ENCODE measurements at places on chromosomes 6 and 20.

- DNase-seq: no peak
Observed at GRCh38 chr20:56588996-56589395, 40.1 kb upstream of the TFAP2C start.

- peak; percentile 83 for DNase-seq
Observed at GRCh38 chr6:53179961-53180651, 31.5 kb upstream of the GCM1 start.

- no peak for DNase-seq
Observed at GRCh38 chr6:96059586-96059985, 43.8 kb downstream of the FUT9 start.

DNA sequence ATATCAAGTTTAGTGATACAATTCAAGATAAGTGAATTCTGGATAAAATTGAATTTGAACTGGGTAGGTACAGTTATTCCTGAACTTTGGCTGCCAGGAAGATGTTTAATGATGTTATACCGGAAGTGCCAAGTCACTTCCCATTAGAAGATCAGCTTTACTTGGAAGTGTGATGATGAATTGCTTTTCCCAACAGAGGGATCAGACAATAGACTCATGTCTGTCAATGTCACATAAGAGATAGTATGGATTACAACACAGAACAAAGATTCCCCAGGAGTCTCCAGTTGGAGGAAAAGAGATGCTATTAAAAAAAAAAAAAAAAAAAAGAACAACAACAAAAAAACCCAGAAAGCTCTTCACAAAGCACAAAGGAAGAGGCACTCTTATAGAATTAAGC, 497.9 kb upstream of the EPHA7 start:
- no peak for DNase-seq

DNA sequence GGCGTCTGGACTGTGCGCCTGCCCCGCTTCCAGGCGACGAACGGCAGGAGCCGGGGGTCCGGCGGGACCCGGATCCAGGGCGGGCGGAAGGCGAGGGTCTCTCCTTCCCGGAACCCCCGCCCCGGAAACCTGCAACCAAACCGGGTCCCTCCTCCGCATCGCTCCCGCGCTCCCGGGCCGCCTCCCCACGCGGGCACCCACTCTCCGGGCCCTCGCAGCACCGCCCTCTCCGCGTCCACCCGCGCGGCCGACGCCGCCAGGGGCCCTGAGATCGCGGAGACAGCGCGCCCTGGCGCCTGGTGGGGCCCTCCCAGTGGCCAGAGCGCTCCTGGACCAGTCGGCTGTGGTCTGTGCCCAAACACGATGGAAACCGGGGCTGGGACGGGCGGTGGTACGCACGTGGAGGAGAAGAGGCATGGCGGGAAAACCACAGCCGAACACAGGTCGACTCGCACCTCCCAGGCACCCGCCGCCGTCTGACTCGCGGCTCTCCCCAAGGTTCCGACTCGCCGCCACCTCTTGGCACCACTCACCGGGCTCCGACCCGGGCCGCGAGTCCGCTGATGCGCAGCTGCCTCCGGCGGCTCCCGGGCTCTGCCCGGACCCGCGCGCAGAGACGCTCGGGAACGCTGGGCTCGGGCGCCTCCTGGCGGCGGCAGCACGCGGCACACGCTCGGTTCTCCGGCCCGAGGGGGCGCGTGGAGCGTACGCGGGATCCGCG, 7.9 kb downstream of the NKX2-2 start:
- DNase-seq: no peak

DNA sequence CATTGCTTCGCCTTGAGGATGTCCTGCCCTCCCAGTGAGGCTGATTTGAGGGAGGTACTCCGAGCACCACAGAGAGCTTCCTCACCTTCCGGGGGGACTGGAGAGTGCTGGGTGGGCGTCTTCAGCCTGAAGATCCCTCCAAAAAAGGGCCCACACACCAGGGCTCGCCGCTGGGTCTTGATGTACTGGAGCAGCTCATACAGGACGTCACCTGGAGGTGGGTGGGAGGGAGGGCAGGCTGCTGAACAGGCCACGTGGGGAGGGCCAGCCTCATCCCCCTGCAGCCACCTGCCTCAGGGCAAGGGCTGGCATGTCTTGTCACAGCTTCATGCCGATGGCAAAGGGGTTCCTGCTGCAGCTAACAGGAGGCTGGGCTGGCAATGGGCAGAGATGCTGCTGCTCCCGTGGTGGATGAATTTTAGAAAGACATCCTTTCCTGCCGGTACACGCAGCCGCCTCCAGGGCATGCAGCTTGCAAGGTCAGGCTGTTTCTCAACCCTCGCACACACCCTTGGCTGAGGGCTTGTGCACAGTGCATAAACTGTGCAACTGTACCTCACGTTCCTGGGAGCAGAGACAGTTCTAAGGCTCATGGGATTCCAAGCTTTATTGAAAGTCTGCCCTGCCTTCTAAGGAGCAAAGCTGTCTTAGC, 14.0 kb downstream of the ETV7 start:
- DNase-seq: no peak

DNA sequence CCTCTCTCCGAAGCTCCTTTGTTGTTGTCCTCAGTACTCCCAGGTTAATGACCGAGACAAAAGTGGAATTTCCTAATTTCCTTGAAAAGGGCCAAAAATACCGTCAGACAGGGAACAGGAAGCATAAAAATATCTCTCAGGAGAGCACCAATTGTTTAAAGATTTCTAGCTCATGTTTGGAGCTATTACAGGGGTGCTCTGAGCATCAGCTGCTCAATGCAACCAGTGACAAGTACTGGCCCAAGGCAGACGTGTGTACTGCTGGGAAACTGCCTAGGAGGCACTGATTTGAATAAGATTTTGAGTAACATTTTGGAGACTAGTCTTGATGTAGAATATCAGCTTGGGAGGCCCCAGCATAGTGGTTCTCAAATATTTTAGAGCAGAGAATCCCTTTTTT, 17.3 kb downstream of the LAMA4 start:
- no peak for DNase-seq

DNA sequence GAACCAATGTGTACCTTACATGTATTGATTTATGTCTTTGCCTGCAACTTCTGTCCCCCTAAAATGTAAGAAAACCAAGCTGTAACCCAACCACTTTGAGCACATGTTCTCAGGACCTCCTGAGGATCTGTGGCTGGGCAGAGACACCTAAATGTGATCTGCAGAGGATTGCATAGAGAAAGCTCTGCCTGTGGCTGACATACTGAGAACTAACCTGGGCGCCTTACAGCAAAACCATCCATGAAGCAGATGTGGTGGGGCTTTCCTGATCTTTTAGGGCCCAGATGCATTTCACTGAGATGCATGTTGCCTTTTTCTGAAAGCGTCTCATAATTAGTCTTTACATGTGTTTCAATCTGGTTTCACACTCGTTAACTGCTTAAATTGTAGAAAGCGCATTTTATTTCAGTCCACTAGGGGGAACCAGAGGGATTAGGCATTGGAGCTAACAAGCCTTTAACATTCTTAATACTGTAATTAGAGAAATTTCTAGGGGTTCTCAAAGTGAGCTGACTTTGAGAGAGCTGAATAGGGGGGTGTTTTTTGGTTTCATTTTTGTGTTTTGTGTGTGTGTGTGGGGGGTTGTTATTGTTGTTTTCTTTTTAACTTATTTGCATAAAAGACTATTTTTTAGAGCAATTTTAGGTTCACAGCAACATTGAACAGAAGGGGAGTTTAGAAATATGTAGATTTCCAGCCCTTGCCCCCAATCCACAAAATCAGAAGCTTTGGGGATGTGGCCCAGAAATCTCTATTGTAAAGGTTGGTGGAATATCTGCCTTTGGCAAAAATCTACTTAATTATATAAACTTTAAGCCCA, 50.9 kb upstream of the FAM184A start:
- DNase-seq: peak; percentile 62

DNA sequence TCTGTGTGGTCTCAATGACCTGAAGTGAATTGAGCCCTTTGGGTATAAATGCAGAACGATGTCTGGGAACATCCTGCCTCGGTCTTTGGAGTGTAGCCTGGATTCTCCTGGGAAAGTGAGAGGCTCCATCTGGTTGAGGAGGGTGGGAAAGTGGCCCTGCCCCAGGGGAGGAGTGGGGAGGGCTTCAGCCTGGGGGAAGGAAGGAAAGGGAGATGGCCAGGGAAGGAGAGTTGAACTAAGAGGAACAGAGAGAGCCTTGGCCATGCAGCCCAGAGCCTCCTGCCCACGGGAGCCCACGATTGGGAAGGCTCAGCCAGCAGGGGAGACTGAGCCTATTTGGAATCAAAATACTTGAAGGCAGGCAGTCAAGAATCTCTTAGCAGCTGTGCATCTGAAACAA, 2.3 kb upstream of the EPB41L1 start:
- no peak for DNase-seq

DNA sequence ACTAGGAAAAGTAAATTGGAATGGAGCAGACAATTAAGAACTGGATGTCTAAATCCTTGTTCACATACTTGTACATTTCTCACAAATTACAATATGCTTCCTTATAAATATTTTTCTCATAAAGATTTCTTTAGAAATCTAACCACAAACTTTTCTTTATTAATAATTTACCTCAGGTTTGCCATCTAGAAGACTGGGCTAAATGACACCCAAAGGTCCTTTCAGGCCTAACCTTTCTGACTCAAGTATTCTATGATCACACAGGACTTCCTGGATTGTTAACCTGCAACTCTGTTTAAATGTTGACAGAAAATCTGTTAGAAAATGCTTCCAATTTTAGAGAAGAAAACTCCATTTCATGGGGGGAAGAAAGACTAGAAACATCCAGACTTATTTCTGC, 330.5 kb upstream of the MAP3K7 start:
- no peak for DNase-seq

GRCh38 chr6:84767526-84768201, 3.3 kb upstream of the TBX18 start:
- DNase-seq: no peak

DNA sequence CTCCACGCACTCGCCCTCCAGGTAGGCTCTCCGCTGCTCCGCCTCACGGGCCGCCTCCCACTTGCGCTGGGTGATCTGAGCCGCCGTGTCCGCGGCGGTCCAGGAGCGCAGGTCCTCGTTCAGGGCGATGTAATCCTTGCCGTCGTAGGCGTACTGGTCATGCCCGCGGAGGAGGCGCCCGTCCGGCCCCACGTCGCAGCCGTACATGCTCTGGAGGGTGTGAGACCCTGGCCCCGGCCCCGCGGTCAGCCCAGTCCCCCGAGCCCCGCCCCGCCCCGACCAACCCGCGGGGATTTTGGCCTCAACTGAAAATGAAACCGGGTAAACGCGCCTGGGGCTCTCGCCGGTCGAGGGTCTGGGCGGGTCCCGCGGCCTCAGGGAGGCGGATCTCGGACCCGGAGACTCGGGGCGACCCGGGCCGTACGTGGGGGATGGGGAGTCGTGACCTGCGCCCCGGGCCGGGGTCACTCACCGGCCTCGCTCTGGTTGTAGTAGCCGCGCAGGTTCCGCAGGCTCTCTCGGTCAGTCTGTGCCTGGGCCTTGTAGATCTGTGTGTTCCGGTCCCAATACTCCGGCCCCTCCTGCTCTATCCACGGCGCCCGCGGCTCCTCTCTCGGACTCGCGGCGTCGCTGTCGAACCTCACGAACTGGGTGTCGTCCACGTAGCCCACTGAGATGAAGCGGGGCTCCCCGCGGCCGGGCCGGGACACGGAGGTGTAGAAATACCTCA, 598 bp downstream of the HLA-B start:
- no peak for DNase-seq

DNA sequence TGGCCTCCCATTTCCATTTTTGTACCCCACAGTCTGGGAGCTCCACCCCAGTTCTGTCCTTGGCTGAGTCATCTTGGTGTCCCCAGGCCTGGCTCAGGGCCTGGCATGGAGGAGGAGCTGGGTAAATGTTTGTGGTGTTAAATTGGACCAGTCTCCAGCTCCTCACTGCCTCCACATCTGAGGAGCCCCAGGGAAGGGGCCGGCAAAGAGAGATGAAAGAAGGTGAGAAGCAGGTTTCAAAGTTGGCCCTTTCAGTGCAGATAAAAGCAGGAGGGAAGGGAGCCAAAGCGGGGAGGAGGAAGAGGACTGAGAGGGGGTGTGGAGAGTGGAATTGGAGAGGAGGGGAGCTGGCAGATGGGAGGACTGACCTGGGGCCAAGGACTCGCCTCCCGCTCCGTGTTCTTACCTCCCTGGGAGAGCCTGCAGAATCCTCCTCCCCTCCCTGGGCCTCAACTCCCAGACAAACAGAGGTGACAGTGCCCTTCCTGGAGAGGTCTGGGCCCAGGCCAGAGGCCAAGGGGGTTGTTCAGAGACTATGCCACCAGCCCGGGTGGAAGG, 89.0 kb downstream of the CD40 start:
- no peak for DNase-seq

DNA sequence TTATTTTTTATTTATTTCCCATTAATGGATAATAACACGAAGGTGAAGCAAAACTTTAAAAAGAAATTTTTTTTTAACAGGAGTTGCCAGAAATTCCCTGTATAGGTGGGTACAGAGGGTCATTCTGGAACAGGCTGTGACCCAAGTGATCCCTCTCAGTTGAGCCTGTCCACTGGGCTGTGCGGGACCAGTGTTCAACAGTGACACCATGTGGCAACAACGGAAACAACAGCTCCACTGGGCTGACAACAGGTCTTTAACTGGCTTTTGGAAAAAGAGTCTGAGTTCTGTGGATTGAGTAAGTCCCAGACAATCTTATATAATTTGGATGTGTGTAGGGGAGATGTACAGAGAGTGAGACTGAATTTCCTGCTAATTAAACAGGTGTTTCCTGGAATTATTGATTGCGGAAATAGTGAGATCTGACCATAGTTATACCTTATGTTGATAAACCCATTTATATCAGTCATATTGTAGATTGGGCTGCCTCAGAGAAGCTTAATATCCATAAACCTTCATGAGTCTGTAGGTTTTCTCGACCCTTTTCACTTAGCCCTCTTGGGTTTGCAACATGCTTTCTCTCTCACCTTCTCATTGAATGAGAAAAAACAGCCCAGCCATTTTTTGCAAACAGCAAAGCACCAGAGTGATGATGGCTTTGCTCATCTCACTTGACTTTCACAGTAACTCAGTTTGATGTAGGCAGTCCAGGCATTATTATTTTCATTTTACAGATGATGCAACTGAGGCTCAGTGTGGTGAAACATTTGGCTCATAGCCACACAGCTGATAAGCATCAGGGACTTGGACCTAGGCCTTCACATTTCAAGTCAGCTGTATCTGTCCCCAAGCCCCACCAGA, 17.5 kb downstream of the KIAA1755 start:
- no peak for DNase-seq

GRCh38 chr20:44008806-44009678, 94.4 kb downstream of the TOX2 start:
- no peak for DNase-seq

DNA sequence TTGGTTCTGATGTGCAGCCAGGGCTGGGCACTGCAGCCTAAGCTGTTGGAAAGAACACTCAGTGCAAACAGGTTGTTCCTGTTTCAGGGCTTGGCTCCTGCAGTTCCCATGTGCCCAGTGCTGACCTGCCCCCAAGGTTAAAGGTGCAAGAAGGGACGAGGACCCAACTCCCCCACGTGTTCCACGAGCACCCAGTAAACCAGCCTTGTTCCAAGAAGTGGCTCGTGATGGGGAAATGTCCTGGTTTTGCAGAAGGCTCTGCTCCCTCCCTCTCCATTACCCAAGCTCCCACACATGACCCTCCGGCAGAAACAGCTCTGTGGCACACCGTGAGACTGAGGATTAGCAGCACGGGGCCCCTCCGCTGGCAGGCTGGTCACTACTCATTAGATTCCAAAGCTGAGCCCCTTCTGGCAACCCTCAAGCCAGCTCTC, 9.4 kb downstream of the ACSS1 start:
- no peak for DNase-seq

- peak; percentile 32 for DNase-seq
Observed at GRCh38 chr6:147161974-147162495, 42.2 kb upstream of the STXBP5 start.

Measured in NCI-H748 treated with DMSO at 0.1 percent for 48 hours (cell line).